ENCODE measurements at places on chromosomes 1 and 21. TPM values are rescaled to one million over a fixed set of nuclear protein-coding genes. Genes with fewer than 3 reads are reported as not detected.

The LZIC gene
- 38.4 TPM for total RNA-seq

The SH2D1B gene
- total RNA-seq, result 0.35 TPM

The SFN gene
- total RNA-seq, result 0.99 TPM

The USP21 gene
- total RNA-seq, result 27.8 TPM

The ANXA9 gene
- 8.5 TPM for total RNA-seq

The TRAF3IP3 gene
- 4.3 TPM for total RNA-seq

The IL12RB2 gene
- 1.3 TPM for total RNA-seq

Measured in metanephros (tissue), 2 donors.